Stimulated activated CD4-positive, alpha-beta T cell treated with anti-CD3 and anti-CD28 coated beads, Interleukin-1b, Interleukin-23, amount 100 ng/mL, for 1 hour (primary cell): ENCODE measurements at places on chromosomes 5 and 9.

- DNase-seq: no peak
Measured at GRCh38 chr9:132814937-132815336, 63.1 kb downstream of the AK8 start.

DNA sequence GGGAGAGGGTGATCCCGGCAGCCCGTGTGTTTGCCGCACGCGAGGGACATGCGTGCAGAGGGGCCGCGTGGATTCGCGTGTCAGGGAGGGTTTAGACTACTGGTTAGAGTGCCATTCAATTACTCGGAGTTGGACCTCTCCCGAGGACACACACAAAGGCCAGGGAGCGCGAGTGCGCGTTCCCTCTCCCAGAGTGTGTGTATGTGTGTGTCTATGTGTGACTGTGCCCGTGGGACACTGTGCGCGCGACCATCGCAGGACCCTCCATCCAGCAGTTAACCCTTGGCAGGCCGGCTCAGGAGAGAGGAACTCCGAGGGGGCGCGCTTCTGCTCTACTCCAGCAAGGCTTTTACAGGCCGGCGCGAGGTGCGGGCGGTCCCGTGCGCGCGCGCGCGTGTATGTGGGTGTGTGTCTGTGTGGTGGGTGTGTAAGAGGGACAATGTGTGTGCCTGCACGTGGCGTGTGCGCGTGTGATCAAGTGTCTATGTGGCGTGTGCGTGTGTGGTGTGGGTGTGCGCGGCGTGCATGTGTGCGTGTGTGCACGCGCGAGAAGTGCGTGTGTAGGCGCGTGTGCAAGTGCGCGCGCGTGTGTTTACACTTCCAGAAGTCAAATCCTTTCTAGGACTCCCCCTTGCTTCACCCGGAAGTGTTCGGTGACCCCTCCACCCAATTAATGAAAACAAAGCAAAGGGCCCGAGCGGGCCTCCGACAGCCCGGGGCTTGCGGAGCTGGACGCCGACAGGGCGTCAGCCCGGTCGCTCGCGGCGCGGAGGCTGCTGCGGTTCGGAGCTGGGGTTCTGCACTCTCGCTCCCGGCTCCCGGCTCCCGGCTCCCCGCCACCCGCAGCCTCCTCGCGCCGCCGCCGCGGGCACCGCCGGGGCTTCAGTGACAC, 75.3 kb upstream of the TBCA start:
- DNase-seq: no peak

GRCh38 chr5:142913728-142914338, 143.7 kb downstream of the ARHGAP26 start:
- no peak for DNase-seq

- no peak for DNase-seq
Measured at GRCh38 chr5:169287529-169287928, 13.4 kb downstream of the SLIT3 start.

DNA sequence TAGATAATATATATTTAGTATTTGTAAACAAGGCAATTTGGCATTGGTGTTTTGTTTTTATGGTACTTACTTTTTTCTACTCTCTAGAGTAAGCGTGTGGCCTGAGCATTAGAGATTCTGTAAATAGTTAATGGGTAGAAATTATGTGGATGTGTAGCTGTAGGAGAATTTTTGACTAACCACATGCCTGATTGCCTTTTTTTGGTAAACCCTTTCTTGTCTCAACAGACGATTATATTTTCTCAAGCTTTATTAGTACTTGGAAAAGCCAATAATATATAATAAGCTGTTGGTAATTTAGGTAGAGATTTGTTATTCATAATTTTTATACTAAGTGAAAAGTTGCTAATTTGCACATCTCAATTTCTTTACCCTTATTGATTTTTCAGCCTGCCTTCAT, 76.8 kb downstream of the FCHO2 start:
- no peak for DNase-seq

DNA sequence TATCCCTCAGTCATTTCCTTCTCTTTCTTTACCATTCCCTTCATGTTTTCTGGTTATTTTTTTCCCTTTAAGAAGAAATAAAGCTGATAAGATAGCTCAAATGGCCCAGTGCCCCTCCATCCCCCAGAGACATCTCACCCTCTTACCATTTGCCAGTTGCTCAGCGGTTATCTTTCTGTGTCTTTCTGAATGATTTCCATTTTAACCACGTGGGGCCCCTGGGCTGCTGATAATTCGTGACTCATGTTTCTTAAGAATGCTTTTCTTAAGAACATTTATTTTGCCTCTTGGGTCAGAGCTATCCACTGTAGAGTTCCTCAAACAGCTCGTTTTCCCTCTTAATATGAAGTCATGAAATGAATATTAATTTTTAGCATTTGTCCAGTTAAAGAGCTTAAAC, 147.8 kb downstream of the MAST4 start:
- DNase-seq: no peak

DNA sequence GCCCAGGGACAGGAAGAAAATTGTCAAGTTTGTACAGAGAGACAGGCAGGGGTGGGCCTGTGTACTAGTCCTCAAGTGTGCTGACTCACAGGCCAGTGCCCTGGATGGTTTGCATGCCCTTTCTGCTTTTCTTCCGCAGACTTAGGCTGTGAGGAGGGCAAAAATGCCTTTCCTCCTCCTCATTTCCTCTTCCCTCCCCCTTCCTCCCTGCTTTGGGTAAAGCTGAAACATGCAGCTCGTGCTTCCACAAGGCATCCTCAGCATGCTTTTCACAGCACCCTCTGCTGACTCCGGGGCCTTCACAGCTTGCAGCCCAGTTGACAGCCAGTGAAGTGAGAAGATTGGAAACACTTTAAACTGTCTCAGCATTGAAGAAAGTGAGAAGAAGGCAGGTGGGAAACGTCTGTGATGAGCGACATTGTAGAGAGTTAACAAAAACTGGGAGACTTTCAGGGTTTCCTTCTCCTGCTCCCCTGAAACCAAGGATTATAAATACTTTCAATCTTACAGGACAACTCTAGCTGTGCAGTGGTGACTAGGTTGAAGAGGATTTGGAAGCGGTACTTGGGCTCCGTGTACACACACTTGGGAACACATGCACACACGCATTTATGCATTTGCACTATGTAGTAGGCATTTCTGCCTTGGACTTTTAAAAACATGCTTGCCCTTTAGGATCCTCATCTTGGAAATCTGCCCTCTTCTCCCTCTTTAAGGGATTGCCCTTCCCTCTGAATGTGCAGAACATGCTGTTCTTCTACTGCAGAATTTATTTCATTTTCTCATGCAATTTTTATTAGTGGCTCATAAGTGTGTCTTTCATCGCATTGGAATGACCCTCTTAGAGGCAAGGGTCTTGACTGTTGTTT, 138.8 kb downstream of the GRIA1 start:
- DNase-seq: no peak

DNA sequence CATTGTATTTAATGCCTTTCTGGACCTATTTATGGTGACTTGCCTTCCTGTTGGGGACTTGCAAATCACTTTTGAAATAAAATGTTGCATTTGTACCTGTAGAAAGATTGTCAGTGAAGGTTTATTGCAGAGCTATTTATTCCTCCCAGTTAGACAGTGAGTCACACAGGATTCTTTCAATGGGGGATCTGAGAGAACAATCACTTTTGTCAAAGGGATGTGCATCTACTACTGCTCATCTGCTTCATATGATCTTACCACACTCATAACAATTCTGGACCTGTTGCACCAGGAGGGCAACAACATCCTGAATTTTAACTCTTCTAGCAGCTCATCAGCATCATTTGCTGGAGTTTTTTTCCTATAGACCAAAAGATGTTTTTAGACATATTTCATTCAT, 66.8 kb downstream of the FBXL7 start:
- DNase-seq: no peak

DNA sequence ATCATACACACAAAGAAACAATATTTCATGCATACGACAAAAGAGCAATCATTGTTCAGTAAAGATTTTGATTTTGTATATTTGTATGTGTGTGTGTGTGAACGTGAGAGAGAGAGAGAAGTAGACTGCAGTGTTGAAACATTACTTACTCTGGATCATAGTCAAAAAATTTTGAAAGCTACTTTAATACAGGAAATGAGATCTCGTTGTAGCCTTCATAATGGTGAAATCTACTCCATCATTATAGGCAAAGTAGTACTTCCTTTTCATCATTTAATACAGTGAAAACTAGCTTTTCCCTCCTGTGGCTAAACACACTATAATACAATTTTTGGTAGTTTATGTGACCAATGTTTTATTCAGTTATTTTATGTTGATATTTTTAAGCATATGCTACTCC, 1427.7 kb upstream of the C9orf72 start:
- no peak for DNase-seq

DNA sequence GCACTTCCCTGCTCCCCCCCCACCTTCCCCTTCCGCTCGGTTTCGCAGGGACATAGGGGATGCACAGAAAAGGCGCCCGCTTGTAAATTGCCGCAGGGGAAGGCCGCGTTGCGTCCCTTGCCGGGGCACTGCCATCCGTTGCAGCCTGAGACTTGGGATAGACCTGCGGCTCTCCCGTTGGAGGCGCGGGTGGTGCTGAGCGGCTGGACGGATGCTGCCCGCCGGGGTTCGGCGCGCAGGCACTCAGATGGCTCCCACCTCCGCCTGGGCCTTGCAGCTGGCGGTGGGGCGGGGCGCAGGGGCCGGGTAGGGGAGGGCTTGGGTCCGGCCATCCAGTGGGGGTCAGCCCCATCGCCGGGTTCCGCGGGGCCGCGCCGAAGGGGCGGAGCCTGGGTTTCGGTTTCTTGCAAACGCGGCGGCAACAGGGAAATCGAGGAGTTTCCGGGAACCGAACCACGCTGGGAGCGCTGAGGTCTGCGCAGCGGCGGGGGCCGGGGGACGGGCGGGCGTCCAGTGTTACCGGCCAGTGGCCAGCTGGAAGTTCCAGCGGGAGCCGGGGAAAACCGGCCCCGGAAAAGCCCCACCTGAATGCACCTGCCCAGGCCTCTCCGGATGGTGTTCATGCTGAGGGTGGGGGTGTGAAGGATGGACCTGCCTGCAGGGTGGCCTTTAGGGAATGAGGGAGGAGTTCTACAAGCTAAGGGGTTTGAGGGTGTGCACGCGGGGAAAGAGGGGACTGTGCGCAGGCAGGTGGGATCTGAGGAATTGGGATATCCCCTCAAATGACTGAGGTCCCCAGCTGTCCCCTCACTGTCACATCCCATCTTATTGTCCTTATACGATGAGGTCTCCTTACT, 6.3 kb upstream of the IRF1 start:
- DNase-seq: no peak

DNA sequence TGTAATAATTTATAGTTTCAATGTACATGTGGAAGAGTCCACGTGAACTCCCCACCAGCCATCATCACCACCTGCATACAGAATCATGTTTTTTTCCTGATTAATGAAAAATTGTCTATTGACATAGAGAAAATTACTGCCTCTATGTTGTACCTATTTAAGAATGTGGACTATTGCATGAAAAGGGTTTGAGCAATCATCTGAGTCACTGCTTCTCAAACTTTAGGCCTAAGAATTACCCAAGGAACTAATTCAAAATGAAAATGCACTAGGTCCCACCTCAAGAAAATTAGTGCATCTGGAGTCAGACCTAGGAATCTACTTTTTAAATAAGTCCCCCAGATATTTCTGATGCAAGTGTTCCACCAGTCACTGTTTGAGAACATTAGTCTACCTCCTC, 709.3 kb downstream of the MAT2B start:
- no peak for DNase-seq

DNA sequence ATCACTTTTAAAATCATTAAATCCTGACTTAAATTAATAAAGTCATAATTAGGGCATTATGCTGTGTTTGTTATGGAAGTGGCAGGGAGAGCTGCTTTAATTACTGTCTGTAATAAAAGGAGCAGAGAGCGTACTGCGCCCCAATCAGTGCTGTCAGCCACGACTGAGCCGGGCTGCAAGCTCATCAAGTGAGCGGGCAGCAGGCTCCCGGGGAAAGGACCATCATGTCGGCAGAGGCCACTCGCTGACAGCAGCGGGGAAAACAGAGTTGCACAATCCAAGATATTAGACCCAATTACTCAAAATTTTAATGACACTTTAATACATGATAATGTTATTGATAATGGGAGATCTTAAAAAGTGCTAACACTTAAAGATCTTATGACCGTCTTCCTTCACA, 181.6 kb downstream of the AP3B1 start:
- DNase-seq: no peak

GRCh38 chr5:129460672-129460935, 506 bp downstream of the ADAMTS19 start:
- DNase-seq: no peak

DNA sequence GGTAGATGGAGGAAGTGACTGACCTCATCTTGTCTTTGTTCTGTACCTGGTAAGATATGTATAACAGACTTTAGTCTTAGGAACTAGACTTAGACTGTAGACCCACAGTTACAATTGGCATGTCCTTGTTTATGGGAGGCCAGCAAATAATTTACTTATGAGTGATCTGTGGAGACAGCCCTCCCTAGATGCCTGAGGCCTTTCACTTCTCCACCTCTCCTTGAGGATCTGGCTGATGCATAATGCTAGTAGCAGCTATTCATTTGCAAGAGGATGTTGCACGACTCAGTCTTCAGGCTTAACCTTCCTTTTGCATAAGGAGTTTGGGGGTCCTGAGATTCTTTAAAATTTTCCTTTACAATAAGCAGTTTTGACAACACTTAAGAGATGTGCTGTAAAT, 100.7 kb downstream of the YTHDC2 start:
- DNase-seq: no peak

GRCh38 chr5:10235350-10235749, 14.3 kb downstream of the ATPSCKMT start:
- DNase-seq: no peak

DNA sequence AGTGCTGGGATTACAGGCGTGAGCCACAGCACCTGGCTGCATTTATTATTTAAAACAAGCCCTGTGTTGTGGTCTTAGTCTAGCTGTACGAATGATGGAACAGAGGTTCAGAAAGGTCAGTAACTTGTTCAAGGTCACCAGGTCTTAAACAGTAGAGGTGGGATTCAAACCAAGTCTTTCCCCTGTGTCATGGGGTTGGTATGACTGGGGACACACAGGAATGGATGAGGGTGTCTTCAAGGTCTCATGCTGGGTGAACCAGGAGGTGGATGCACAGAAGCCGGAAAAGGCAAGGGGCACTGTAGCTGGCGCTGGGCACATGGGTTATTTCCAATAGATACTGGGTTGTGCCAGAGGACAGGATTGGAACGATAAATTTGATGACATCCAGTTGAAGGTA, 32.2 kb upstream of the TJP2 start:
- no peak for DNase-seq

- DNase-seq: no peak
Measured at GRCh38 chr5:18944771-18945170, 1043.2 kb downstream of the CDH18 start.

DNA sequence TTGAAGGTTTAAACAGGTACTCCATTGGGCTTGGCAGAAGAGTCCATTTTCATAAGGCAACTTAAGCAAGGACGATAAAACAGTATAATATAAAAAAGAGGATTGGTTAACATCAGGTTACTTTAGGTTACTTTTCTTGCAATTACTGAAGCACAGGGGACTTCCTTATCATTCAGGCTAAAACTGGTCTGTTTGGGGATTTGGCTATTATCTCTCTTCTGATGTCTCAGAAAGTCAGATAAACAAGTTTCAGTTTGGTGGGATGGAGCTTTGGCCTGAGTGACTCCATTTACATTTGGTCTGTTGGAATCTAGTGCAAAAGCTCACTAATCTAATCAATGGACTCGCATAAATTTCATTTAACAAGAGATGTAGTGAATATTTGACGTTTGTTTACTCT, 8.0 kb downstream of the GAPT start:
- DNase-seq: no peak

GRCh38 chr5:68968429-68968828, 125.4 kb upstream of the SLC30A5 start:
- no peak for DNase-seq
